Fibroblast of upper back skin (primary cell): ENCODE measurements at places on chromosomes 4 and X.

- peak; percentile 32 for DNase-seq
Measured at GRCh38 chr4:96652158-96652557, 812.3 kb downstream of the PDHA2 start.

DNA sequence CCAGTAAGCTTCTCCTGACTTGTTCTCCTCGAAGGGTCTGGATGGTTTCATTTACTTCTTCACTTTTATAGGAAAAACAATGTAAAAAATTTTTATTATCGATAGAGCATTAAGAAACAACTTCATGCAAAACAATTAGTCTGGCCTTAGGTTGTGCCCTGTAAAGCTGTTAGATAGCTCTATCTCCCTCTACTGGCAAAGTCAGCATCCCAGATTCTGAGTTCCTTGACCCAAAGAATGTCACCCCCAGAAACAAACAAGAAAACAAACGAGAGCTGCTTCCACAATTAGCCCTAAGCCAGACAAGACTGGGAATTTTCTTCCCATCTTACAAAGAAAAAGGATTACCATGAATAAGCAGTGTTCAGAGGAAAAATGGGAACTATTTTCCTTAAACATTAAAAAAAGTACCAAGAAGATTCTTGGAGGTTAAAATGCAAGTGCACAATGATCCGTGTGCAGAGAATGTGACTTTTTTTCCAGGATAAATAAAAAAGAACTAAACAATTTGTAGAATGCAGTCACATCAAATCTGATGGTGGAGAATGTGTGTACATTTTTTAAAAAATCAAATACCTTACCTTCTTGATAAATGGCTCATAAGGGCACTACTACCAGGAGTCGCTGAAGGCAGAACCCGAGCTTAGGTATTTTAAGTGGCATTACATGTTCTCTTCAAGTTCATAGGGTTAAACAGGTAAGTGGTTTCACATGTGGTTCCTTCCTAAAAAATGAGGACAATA, 293.2 kb downstream of the FBXO8 start:
- peak; percentile 31 for DNase-seq

DNA sequence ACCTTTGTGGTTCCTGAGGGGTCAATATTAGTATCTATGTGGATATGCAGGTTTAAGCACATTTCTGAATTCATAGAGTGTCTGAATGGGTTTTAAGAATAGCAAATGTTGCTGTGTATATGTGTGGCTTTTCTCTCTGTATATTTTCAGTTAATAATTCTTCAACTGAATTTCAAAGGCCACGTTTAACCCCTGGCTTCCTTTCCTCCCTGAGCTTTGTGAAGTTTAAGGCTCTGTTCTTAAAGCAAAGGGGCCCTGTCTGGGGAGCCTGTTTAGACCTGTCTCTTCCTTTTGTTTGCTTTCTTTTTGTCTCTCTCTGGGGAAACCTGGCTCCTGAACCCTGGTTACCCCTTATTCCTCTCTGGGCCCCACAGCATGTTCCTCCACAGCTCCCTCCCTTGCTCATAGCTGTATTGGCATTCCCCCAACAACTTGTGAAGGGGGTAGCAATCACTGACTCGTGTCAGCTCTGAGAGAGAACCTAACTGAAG, 139.1 kb downstream of the COL4A6 start:
- DNase-seq: peak; percentile 52

- DNase-seq: peak; percentile 58
Measured at GRCh38 chr4:55763996-55764395, 55.6 kb upstream of the EXOC1L start.

GRCh38 chr4:175823015-175823742, 11.1 kb upstream of the GPM6A start:
- DNase-seq: no peak

GRCh38 chrX:86002076-86002896, 45.1 kb downstream of the CHM start:
- DNase-seq: peak; percentile 16

GRCh38 chrX:21993265-21993664, 38.9 kb upstream of the PHEX start:
- no peak for DNase-seq

DNA sequence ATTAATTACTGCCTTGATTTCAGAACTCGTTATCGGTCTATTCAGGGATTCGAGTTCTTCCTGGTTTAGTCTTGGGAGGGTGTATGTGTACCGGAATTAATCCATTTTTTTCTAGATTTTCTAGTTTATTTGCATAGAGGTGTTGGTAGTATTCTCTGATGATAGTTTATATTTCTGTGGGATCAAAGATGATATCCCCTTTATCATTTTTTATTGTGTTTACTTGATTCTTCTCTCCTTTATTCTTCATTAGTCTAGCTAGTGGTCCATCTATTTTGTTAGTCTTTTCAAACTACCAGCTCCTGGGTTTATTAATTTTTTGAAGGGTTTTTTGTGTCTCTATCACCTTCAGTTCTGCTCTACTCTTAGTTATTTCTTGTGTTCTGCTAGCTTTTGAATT, 32.1 kb downstream of the CDX4 start:
- peak; percentile 0 for DNase-seq

- peak; percentile 19 for DNase-seq
Measured at GRCh38 chr4:83556006-83556707, 20.2 kb downstream of the GPAT3 start.

DNA sequence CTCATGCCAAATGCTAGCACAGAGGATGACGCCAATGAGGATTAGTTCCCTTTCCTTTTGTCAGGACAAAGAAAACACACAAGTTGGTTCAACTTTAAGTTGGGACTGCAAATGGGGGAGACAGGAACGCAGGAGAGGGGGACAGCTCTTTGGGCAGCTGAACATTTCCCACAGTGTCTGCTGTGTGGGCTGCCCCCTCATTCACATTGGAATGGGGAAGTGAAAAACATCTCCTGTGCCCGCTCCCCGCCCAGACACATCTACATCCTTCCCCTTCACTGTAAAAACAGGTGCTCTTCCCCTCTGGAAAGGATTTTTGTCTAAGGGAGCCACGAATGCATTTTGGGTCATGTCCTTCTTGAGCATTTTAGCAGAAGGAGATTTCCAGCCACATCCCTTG, 44.5 kb upstream of the TBC1D9 start:
- no peak for DNase-seq

DNA sequence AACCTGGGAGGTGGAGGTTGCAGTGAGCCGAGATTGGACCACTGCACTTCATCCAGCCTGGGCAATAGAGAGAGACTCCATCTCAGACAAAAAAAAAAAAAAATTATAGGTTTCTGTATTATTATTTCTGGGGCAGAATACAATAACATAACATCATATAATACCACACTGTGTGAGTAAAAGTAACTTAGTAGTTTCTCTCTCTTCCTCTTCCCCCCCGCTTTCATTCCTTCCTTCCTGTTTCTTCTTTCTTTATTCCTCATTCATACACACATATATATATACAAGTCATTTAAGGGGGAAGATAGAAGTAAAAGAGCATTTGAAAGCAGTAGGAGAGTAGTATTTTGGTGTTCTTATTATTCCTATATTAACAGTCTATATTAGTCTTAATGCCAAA, 55.9 kb upstream of the FHDC1 start:
- DNase-seq: no peak

- no peak for DNase-seq
Measured at GRCh38 chrX:66004928-66005829, 34.7 kb downstream of the VSIG4 start.

- DNase-seq: no peak
Measured at GRCh38 chr4:25246680-25247611, 13.1 kb downstream of the PI4K2B start.

DNA sequence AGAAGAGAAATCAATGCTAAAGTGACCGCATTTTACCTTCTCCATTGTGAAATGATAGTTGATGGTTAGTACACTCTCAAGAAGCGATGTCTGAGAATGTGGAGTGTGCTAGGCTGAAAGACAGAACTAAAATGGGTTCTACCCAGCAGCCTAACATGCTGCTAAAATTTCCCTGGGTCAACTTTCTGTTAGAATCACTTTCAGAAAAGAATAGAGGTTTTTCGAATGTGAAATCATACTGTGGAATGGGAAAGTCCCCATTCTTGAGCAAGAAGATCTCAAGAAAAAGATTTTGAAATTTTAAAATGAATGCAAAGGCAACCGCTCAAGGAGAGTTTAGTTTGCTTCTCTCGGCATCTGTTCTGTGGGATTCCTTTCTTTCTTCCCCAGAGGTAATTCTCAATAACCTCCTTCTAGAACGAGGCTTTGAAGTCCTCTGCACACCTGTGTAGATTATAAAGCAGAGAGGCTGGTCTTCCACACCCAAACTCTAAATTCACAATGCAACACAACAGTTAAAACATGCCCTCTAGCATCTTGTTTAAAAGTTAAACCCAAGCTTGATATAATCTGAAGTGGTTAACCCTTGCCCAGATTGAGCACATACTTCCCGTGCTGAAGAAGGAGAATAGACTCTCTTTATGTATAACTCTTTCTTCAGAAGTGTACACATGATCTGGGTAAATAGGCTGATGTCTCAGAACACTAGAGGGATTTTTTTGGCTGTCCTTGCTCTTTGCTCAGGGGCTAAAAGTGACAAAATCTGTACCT, 208.7 kb upstream of the KLF3 start:
- DNase-seq: no peak

DNA sequence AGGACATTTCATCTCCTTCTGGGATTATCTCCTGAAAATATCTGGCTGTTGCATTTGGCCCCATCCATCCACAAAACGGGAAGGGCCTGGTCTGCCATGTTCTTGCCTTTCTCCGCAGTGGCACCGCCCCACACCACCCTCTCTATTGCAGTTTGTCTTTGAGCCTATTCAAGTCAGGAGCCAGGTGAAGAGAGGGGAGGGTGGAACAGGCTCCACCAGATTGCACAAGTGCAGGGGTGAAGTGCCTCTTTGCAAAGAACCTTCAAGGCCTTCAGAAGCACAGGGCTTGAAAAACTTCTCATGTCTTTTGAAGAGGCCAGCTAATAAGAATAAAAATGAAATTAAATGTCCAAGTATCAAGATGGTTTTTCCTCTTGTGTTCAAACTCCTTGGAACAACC, 28.7 kb downstream of the RS1 start:
- DNase-seq: no peak

DNA sequence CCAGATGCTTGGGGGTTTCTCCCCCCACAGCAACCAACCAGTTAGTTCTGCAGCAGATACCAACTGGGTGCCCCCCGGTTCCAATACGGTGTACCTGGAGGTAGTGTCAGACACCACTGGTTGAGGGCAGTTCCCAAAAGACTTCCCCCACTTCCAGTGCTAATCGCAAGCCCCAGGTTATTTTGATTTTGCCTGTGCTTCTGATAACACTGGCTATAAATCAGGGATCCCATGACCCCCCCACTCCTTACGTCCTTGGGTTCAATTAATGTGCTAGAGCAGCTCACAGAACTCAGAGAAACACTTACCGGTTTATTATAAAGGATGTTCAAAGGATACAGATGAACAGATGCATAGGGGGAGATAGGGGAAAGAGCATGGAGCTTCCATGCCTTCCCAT, 5.5 kb downstream of the CLCN3 start:
- no peak for DNase-seq

DNA sequence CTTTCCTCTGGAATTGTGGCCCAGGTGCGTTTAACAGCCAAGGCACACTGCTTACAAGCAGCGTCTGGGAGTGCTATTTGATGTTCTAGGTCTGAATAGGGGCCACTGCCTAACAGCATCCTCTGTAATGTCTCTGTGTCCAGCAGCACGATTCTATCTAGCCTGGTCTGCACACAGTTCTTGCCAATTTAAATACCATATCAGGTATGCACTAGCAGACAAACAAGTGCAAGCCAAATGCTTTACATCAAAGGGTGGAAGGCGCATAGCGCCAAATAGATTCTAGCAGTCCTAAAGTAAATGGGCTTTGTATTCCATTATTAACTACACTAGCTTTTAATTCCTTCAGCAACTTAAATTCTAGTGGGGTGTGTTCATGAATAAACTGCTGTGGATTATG, 15.8 kb upstream of the UGDH start:
- DNase-seq: no peak

DNA sequence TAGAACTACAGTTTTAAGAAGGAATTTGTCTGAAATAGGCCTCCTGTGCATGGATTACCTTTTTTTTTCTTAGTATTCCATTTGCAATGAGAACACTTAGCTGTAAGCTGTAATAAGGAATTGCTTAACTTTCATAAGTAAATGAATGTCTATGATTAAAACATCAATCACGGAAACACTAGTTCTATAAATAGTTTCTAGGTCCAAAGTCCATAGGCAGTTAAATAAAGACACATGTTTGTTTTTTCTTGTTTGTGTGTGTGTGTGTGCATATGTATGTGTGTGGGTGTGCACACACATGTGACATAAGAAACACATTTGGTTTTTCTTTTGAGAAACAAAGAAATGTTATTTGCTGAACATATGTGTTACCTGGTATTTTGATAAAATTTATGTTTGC, 11.2 kb downstream of the GPRIN3 start:
- no peak for DNase-seq

- no peak for DNase-seq
Measured at GRCh38 chrX:9909254-9909653, 57.9 kb upstream of the CLDN34 start.

- no peak for DNase-seq
Measured at GRCh38 chrX:114584375-114584943, 573 bp downstream of the HTR2C start.

GRCh38 chrX:152912106-152912505, 14.2 kb downstream of the ZNF185 start:
- DNase-seq: no peak

DNA sequence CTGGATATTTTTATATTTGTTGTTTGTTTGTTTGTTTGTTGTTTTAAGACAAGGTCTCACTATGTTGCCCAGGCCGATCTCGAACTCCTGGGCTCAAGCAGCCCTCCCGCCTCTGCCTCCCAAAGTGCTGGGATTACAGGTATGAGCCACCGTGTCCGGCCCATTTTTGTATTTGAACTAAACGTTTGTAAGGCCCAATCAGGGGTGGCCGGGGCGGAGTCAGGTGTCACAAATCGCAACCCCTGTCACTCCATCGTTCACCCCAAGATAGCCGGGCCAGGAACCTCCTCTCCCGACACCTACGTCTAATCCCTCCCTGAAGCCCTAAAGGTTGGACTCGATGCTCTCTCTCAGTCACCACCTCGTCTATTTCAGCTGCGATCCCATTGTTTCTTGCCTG, 722 bp upstream of the EFHC2 start:
- DNase-seq: no peak

- DNase-seq: no peak
Measured at GRCh38 chr4:112736718-112737135, 99.8 kb downstream of the LARP7 start.

DNA sequence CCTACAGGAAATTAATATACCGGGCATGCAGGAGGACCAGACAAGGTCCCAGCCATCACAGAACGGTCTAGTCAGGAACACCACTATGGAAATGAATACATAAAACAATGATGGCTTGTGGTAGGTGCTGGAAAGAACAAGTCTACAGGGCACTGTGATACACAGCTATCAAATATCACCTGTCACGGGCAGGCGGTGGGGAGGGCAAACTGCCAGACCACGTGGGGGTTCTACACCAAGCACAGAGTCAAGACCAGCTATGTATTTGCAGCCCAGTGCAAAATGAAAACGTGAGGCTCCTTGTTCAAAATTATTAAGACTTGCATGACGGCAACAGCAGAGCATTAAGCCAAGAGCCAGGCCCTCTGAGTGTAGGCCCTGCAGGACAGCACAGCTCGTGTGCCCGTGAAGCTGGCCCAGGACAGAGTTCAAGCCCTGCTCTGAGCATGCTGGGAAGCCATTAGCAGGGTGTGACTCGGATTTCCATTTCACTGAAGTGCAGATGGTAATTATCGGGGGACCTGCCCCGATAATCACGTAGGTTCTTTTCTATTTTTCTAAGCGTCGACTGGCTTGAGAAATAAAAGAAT, 83.6 kb downstream of the JAKMIP1 start:
- no peak for DNase-seq

GRCh38 chr4:20305976-20306375, 54.3 kb downstream of the SLIT2 start:
- no peak for DNase-seq

- peak; percentile 25 for DNase-seq
Measured at GRCh38 chr4:77600521-77601451, 4.8 kb upstream of the CXCL13 start.
